ENCODE measurements at places on chromosomes 4 and X. TPM values are rescaled to one million over a fixed set of nuclear protein-coding genes. Genes with fewer than 3 reads are reported as not detected.

DNA sequence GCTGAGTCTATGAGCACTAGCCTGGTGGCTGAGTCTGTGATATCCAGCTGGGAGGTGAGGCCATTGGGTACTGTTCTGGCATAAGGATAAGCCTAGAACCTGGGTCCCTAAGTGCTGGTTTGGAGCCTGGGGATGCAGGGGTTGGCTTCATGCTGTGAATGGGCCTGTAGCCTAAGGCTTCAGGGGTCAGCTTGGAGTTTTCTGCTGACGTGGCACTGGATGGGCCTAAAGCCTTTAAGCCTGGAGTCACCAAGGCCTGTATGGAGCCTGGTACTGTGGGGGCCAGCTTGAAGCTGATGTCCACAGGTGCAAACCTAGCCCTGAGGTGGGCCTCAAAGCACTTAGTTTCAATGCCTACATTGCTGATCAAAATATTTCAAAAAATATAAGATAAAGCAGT is 979.6 kb upstream of the POU3F4 start:
- H3K4me1 ChIP-seq, result no peaks in the 10 kb centered on the region
- no peak overlapping the region for H3K4me3 ChIP-seq
- H3K27me3 ChIP-seq, result no peaks in the 10 kb centered on the region
- DNase-seq, result no peak

FAM47B gene
- total RNA-seq, result not detected

IL3RA gene
- total RNA-seq, result 6.4 TPM

GRCh38 chr4:61545902-61546480 is 345.9 kb downstream of the ADGRL3 start:
- H3K36me3 ChIP-seq, result no peaks in the 10 kb centered on the region
- no peak for DNase-seq
- H3K27me3 ChIP-seq, result no peaks in the 10 kb centered on the region

- DNase-seq, result no peak
- H3K27ac ChIP-seq, result no peak overlapping the region
- no peak overlapping the region for H3K4me3 ChIP-seq
- no peaks in the 10 kb centered on the region for H3K4me1 ChIP-seq
Observed at GRCh38 chr4:108556588-108557200, 63.7 kb upstream of the RPL34 start.

ZNF185 gene
- total RNA-seq, result 1.6 TPM

XG gene
- total RNA-seq, result not detected

- no peaks in the 10 kb centered on the region for H3K27me3 ChIP-seq
- DNase-seq, result no peak
- H3K4me1 ChIP-seq, result no peaks in the 10 kb centered on the region
Observed at GRCh38 chr4:75549019-75549418, 6.8 kb upstream of the ODAPH start.

- H3K4me3 ChIP-seq, result no peak overlapping the region
- H3K36me3 ChIP-seq, result peaks cover 5% of the 10 kb centered on the region
- H3K27ac ChIP-seq, result peak overlapping the region; percentile 93
- peaks cover 28% of the 10 kb centered on the region for H3K4me1 ChIP-seq
Observed at GRCh38 chr4:82136161-82136801, 237.5 kb downstream of the HNRNPD start.

- peaks cover 11% of the 10 kb centered on the region for H3K27me3 ChIP-seq
- DNase-seq, result no peak
- H3K36me3 ChIP-seq, result peaks cover 1% of the 10 kb centered on the region
- H3K4me3 ChIP-seq, result no peak overlapping the region
Observed at GRCh38 chr4:110224142-110224541, 25.7 kb upstream of the ELOVL6 start.

GRCh38 chr4:3870567-3870962 is 104.4 kb downstream of the ADRA2C start:
- H3K27me3 ChIP-seq, result peaks cover 20% of the 10 kb centered on the region
- no peaks in the 10 kb centered on the region for H3K36me3 ChIP-seq
- peaks cover 4% of the 10 kb centered on the region for H3K4me1 ChIP-seq
- no peak overlapping the region for H3K4me3 ChIP-seq

RENBP gene
- 14.2 TPM for total RNA-seq

- H3K4me3 ChIP-seq, result peak overlapping the region; percentile 91
- peak overlapping the region; percentile 96 for H3K27ac ChIP-seq
- H3K36me3 ChIP-seq, result peaks cover 13% of the 10 kb centered on the region
- H3K27me3 ChIP-seq, result no peaks in the 10 kb centered on the region
Observed at GRCh38 chrX:103919270-103919637, 43.2 kb upstream of the TMSB15B start.

GRCh38 chrX:149818652-149819051 is 36.9 kb downstream of the MAGEA9 start:
- DNase-seq, result no peak
- no peak overlapping the region for H3K27ac ChIP-seq
- H3K27me3 ChIP-seq, result peaks cover 15% of the 10 kb centered on the region
- no peaks in the 10 kb centered on the region for H3K4me1 ChIP-seq
